ENCODE measurements at places on chromosomes 3 and 15.

DNA sequence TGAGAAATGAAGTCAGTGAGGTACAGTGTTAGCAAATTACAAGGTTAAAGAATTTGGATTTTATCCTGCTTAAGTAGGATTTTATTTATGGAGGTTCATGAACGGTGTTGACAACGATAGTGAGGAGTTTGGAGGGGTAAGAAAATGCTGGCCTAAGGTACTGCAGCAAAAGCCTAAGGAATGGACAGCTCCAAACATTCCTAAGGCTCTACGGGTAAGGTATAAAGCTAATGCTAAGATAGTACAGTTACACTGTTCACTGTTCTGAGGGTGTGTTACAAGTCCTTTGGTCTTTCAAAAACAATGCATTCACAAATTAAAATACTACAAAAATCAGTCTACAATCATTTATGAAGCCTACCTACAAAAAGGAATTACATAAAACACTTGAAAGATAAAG, 7.3 kb downstream of the MTMR10 start:
- DNase-seq: no peak

- no peak for DNase-seq
Measured at GRCh38 chr3:184489268-184489841, 72.2 kb upstream of the EPHB3 start.

DNA sequence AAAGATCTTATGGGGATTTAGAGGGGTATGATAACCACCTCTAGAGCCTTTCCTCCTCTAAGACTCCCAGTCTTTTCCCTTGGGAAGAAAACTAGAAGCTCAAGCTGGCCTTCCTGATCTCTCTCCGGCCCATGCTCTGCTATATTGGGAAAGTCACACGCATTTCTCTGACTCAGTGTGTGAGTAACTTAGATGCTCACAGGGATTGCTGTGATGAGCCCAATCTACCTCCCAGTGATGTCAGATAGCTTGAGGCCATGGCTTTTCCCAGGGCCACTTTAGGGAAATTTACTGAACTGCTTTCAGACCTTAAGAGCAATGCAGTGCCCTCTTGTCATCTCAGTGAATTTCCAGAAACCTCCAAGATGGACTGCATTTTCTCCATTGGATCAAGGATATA, 8.6 kb upstream of the ST8SIA2 start:
- no peak for DNase-seq

DNA sequence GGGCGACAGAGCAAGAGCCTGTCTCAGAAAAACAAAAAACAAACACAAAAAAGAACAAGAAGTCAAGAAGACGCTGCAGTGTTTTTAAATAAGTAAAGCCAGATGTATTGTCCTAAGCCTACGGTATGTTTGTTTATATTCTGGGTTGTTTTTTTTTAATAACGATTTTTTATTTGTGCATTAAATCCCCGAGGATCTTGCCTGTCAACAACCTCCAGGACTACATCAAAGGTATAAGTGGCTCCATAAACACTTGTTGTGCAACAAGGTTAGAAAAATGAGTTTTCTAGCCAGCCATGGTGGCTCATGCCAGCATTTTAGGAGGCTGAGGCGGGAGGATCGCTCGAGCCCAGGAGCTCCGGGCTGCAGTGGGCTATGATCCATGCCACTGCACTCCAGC, 26.1 kb downstream of the ITGB5 start:
- DNase-seq: no peak

DNA sequence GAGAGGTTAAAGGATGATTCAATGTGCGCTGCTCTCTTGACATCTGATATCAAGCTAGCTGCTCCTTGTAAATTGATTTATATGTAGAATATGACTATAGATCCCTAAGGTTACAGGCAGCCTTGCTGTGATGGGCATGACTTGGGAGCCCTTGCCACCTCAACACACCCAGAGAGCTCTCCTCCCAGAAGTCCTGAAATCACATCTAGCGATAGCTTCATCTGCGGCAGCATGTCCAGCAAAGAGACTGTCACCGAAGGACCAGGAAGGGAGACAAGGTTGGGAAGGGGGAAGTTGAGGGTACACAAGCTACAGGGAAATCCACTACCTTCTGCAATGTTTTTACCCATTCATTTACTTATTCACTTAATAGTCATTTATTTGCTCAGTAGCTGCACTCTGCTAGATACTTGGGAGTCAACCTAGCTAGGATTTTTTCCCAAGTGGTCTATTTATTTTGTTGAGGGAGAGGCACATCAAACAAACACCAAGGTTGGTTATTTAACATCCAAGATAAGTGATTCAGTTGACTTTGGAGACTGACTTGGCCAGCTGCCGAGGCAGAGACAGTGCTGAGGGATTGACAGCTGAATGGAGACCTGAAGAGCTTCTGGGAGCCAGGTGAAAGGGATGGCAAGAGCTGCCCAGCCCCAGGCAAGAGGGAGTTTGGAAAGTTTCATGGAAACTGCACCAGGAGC, 205.8 kb upstream of the IL12A start:
- DNase-seq: no peak

GRCh38 chr3:139322346-139322745, 21.5 kb upstream of the MRPS22 start:
- no peak for DNase-seq

GRCh38 chr3:126696701-126697267, 7.3 kb upstream of the CHCHD6 start:
- no peak for DNase-seq

DNA sequence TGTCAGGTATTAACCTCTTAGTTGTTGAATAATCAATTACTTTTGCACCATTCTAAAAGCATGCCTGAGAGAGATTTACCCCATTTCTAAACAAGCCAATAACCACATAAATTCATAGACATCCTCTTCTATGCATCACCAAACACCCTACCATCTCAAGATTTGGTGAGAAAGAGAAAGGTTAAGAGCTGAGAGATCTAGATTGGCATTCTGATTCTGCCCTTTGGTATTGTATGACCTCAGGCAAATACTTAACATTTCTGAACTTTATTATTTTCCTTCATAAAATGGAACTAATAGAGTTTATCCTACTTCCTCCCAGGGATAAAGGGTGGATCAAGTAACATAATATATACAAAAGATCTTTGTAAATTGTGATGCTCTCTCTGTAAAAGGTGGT, 146.5 kb upstream of the MME start:
- no peak for DNase-seq

DNA sequence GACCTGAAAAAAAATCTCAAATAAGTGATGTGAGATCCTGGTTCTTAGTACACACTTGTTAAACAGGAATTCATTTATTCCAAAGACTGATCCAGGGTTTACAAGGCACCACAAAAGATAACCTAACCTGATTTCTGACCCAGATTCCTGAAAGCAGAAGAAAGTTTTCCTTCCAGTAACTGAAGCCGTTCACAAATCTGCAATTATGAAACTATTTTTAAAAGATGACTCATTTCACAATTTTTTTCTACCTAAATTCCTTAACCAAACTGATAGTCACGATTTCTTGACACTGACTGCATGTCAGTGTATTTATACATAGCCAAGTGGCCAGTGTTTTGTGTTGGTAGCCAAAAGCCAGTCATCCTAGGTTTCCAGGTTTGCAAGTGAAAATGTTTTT, 17.1 kb downstream of the SLC9A9 start:
- DNase-seq: no peak

DNA sequence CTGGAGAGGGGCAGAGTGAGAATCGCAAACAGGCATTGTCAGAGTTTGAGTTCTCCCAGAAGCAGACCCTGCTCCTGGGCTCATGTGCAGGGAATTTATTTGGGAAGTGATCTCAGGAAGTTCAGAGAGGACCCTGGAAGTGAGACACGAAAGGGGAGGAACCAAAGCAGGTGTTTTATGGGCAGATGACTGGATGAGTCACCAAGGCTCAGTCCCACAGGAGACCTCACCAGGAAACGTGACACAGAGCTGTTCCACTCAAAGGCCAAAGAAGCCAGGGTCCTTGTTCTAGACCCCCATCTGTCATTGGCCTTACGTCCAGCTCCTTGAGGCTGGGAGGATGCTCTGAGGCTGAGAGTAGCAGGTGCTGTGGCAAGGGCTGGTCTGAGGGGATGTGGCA, 43.4 kb upstream of the SEC22A start:
- DNase-seq: no peak

DNA sequence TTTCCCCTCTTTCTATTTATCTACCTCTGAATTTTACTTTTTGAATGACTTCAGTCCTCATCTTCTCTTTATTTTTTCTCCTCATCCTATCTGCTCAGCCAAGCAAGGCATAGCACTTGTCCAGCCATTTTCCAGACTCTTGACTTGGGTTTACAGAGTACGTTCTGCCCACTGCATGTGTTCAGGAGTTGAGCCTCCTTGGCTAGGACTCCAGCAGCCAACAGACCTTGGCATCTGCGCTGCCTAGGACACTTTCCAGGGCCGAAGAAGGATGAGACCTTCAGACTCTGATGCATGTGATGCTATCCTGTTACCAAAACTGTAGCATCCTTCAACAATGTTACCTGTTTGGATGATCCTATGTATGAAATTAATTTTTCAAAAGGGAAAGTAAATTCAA, 59.7 kb downstream of the HES1 start:
- DNase-seq: no peak

- DNase-seq: no peak
Measured at GRCh38 chr15:86009727-86010126, 69.9 kb upstream of the AGBL1 start.

DNA sequence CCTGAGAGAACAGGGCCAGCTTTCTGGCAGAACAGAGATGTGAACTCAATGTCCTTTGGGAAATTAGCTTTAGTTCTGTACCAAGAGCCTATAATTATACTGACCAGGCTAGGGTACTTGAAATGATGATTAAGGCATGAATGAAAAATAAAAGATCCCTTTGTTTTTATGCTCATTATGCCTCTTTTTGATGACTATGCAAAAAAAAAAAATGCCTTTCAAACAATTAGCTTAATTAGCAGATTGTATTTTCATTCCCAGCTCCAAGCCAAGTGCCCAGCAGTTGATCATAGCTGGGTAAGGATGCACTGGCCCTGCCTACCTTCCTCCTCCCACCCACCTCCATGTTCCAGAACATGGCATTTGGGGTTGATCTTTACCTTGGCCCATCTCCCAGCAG, 56.8 kb downstream of the LYZL4 start:
- no peak for DNase-seq

- DNase-seq: peak; percentile 11
Measured at GRCh38 chr15:79311901-79312553, 1.1 kb downstream of the TMED3 start.

DNA sequence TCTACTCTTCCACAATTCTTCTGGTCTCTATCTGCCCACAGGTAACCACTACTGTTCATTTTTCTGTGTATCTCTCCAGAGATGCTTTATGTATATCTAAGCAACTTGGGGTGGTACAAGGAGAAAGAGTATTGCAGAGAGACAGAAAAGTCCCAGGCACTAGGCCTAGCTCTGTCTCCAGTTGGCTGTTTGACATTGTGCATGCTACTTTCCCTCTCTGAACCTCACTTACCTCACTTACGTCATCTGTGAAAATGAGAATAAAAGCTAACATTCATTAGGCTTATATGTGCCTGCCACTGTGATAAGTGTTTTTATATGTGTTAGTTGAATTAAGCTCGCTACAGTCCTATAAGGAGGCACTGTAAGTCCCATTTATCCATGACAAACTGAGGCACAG, 76.7 kb upstream of the RNU6-1 start:
- no peak for DNase-seq

- no peak for DNase-seq
Measured at GRCh38 chr3:16917256-16917935, 32.6 kb downstream of the PLCL2 start.

Data from SK-N-DZ (cell line).